ENCODE measurements at places on chromosomes 7 and 10. TPM values are rescaled to one million over a fixed set of nuclear protein-coding genes. Genes with fewer than 3 reads are reported as not detected.
A peak's percentile ranks its signal among the peaks of the same experiment; 100 is the strongest.

DNA sequence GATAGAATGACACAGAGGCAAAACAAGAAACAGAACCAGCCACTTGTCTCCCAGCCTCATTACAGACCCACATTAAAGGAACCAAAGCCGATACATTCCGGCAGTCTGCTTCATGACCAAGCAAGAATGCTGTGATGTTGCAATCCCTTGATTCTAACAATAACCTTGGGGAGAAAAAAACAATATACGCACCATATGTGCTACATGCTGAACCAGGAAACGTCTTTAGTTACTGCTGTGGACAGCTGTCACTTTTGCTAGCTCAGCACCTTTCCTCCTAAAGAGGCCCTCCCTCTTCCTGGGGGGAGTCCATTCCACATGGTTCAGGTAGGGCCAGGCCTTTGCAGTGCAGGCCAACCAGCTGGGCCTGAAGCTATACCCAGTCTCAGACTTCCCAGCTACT lies 79.1 kb downstream of the PRTFDC1 start:
- H3K36me3 ChIP-seq, result no peaks in the 10 kb centered on the region
- no peak for DNase-seq
- peak overlapping the region; percentile 25 for H3K27ac ChIP-seq
- no peak overlapping the region for H3K4me3 ChIP-seq
- peaks cover 12% of the 10 kb centered on the region for H3K4me1 ChIP-seq

GRCh38 chr10:55449981-55450380 lies 649.0 kb upstream of the PCDH15 start:
- no peaks in the 10 kb centered on the region for H3K4me1 ChIP-seq
- no peaks in the 10 kb centered on the region for H3K27me3 ChIP-seq
- H3K36me3 ChIP-seq, result no peaks in the 10 kb centered on the region
- H3K4me3 ChIP-seq, result no peak overlapping the region
- no peak for DNase-seq

DNA sequence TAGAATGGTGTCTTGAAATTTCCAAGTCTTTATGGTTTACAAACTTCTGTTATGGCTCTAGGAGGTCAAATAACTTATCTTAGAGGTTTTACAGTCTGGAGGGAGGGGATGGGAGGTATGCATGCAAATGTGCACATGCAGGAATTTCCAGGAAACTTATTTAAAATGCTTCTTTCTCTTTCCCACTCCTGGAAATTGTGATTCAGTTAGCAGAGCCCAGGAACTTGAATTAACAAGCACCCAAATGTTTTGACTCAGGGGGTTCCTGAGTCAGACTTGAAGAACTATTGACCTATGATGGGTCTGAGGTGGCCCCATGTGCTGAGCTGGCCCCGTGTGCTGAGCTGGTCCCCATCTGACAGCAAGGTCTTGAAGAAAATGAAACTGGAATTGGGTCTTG lies 669.4 kb downstream of the INHBA start:
- no peak for DNase-seq
- no peaks in the 10 kb centered on the region for H3K36me3 ChIP-seq
- H3K27me3 ChIP-seq, result no peaks in the 10 kb centered on the region

DNA sequence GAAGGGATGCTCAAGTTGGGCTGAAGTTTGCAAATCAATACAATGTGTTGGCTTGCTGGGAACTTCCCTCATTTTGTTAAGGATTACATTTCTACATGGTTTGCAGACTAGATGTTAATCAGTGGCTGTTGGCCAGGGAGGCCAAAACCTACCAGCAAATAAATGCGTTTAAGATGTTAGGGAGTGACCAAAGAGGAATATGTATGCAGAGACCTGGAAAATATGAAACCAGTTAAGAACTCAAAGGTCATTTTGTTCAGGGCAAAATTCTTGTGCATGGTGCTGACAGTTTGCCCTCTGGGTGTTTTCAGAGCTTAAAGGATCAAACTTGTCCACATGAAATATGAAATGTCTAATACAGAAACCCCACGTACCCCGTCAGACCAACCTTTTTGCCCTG lies 30.3 kb downstream of the GATA3 start:
- H3K27me3 ChIP-seq, result peaks cover 39% of the 10 kb centered on the region
- no peak for DNase-seq
- no peak overlapping the region for H3K4me3 ChIP-seq
- H3K27ac ChIP-seq, result no peak overlapping the region

DNA sequence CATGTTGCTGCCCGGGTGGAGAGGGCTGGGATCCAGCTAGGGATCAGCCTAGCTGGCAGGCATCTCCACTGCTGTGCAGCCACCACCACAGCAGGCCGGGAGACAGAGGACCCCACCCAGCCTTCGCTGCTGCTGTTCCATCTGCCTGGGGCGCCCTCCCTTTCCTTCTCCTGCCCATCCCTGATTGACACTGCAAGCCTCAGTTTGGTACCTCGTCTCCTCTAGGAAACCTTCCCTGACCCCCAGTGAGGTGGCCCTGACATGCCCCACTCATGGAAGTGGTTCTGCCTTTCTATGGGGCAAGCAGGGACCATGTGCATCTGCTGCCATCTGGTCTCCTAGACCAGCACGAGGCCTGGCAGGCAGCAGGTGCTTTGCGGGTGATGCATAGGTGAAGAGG lies 30.4 kb upstream of the DPYSL4 start:
- peaks cover 5% of the 10 kb centered on the region for H3K36me3 ChIP-seq
- no peaks in the 10 kb centered on the region for H3K27me3 ChIP-seq
- no peaks in the 10 kb centered on the region for H3K4me1 ChIP-seq
- no peak overlapping the region for H3K27ac ChIP-seq
- H3K4me3 ChIP-seq, result no peak overlapping the region

The PRKG1 gene
- total RNA-seq, result 26.8 TPM

The FANK1 gene
- 13.3 TPM for total RNA-seq
